ENCODE measurements at places on chromosomes 1 and 21.

DNA sequence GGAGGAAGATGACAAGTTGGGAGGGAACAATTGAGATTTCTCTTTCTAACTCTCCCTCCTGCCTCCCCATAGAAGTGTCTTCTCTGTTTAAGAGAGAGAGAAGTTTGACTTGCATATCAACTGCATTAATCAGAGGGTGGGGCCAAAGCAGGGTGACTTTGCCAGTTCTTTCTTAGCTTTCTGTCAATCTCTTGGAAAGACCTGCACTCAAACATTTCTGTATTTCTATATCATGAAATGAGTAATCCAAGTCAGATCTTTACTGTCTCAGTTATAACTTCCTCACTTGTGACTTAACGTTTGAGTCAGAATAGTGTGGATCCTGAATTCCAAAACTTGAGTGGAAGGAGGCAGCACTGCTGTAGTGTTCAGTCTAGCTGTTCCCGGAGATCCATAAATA lies 180.8 kb upstream of the KCNK2 start:
- no peak for DNase-seq

DNA sequence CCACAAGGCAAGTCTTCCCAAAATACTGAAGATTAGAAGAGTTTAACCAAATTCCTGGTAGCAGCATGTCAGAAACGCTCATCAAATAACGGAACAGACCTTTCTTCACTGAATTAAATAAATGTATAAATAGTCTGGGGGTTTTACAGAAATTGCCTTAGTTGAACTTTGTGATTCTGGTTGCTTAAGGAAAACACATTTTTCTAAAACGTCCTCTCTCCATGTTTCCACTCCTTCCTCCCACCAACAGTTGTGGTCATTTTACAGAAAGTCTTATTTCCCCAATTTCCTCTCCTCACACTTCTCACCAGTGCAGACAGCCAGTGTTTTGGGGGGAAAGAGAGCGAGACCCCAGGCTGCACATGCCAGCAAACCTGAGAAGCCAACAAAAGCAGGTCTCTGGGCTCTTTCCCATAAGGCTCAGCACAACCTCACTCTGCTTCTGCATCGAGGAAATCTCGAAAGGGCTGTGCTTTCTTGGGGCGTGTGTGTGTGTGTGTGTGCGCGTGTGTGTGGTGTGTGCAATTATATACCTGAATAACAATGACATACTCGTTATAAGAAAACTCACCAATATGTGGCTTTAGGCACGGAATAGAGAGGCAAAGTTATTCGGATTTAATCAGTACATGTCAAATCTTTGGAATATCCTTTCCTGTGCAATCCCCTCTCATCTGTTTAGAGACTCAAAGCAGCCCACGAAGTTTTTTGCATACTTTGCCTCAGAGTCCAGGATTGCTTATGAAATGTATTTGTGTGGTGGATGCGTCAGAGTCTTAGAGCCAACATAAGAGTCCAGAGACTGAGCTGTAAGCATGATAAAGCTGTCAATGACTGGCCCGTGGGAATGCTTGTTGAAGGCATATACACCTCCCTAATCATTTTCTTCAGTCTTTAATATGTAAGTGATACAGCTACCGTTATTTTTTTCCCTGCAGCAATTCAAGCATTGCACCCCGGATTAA lies 2.0 kb downstream of the KCNJ15 start:
- no peak for DNase-seq

DNA sequence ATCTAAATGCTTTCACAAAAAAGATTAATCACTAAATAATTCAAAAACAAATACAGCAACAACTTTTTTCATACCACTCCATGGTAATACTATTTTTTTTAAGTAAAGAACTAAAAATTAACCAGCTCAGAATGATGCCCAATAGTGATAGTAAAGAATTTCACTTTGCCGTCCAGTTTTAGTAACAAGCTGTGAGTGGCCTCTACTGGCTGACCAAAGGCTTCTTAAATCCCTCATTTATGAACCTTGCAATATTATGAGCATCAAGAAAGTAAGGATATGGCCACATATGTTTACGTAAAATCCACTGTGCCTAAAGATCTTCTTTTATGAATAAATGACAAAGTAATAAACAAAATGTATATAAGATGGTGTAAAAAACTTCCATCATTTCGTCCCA lies 108.6 kb downstream of the GPATCH2 start:
- DNase-seq = no peak

DNA sequence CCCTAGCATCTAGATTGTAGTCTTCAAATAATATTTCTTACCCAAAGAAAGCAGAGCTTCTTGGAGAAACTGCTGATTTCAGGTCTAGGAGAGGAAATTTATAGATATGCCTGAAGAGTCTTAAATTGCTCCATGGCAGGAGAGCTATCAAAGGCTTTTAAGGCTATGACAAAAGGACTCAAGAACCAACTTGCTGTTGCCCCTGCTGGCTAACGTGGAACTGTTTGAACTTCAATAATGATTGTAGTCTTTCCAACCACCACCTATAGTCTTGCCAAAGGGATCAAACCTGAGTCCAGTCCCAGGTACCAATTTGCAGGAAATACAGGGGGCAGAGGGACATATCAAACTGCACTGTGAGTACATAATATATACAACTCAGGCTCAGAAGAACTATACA lies 336.2 kb upstream of the ESRRG start:
- DNase-seq = no peak

GRCh38 chr21:37780991-37781983 lies 135.0 kb downstream of the KCNJ6 start:
- no peak for DNase-seq

- peak; percentile 19 for DNase-seq
Measured at GRCh38 chr1:185317886-185318310, 855 bp upstream of the IVNS1ABP start.

DNA sequence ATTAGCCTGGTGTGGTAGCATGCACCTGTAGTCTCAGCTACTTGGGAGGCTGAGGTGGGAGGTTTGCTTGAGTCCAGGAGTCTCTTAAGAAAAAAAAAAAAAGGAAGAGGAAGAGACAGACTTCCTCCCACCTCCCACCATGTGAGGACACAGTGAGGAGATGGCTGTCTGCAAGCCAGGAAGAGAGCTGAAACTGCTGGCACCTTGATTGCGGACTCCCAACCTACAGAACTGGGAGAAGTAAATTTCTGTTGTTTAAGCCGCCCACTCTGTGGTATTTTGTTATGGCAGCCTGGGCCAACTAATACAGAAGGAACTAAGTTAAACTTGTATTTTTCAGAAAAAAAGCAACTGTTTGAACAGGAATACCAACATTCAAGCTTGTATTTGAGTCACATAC lies 21.7 kb downstream of the DOP1B start:
- DNase-seq = no peak

DNA sequence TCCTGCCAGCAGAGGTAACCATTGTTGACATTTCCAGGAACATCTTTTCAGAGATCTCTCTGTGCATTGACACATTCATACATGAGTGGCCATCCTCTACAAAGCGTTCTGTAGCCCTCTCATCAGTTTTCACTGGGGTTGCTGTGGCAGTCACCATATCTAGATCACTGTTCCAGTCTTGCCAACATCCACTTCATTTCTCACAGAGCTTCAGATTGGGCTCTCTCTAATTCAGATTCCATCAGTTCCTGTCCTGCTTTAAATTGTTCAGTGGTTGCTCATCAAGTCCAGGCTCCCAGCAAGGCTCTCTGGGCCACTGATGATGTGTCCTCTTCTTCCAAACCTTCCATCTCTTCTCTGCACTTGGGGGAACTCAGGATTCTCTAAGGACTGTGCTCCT lies 173.7 kb downstream of the KCNJ6 start:
- no peak for DNase-seq

GRCh38 chr1:174239541-174239940 lies 80.2 kb downstream of the RABGAP1L start:
- no peak for DNase-seq

DNA sequence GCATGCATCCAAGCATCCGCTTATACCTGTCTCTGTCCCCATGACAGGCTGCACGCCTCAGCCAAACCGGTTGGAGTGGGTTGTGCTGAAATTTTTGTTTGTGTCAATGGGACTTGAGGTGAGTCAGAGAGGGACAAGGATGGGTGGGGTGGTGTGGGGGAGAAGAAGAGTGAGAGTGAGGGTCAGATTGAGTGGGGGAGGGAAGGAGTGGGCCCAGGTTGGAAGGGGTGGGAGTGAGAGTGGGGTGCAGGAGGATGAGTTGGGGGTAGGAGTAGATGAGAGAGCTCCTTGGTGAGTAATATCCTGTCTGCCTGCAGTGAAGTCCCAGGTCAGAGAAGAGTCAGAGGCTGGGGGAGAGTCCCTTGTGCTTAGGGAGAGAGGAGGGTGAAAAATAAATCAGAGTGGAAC lies 3.3 kb upstream of the NECTIN4 start:
- no peak for DNase-seq

- peak; percentile 36 for DNase-seq
Measured at GRCh38 chr1:145978854-145979745, 14.6 kb downstream of the POLR3GL start.

- no peak for DNase-seq
Measured at GRCh38 chr1:55192093-55192492, 23.1 kb downstream of the USP24 start.

DNA sequence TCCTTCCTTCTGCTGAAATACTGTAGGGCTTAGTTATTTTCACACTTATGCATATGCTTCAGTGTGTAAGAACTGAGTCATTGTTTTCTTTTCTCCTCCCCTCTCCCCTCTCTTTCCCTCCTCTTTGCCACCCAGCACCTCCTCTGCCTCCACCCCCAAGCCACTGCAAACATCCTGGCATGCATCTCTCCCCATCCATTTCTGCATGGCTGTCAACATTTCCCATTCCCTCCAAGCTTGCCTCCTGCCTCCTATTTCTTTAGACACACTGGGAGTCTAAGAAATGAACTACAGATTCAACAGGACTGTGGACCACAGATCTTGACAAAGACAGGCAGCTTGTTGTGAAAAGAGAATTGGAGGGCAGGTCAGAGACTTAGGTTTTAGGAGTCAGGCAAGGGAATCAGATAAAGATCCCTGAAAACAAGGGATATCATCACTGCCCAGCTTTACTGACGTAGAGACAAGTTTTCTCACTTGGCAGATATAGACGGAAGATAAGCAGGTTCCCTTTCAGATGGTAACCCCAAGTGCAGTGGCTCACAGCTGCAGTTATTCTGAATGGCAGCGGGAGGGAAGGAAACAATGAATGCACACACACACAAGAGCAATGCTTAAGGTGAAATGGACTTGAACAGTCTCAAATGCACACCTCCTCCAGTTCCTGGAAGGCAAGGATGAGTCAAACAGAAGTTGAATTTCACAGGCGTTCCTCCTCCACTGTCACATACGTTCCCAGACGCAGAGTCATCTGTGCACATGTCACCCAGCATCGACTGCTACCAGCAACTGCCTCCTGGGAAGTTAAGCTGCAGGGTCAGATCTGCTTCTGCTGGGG lies 56.1 kb downstream of the HIVEP3 start:
- no peak for DNase-seq

GRCh38 chr1:24849672-24850295 lies 80.3 kb downstream of the RUNX3 start:
- no peak for DNase-seq

- DNase-seq = no peak
Measured at GRCh38 chr21:28833182-28833581, 159.5 kb downstream of the LTN1 start.

GRCh38 chr1:110309767-110310166 lies 29.4 kb upstream of the RBM15 start:
- DNase-seq = no peak

- DNase-seq = no peak
Measured at GRCh38 chr1:59214248-59215208, 82.4 kb upstream of the FGGY start.

DNA sequence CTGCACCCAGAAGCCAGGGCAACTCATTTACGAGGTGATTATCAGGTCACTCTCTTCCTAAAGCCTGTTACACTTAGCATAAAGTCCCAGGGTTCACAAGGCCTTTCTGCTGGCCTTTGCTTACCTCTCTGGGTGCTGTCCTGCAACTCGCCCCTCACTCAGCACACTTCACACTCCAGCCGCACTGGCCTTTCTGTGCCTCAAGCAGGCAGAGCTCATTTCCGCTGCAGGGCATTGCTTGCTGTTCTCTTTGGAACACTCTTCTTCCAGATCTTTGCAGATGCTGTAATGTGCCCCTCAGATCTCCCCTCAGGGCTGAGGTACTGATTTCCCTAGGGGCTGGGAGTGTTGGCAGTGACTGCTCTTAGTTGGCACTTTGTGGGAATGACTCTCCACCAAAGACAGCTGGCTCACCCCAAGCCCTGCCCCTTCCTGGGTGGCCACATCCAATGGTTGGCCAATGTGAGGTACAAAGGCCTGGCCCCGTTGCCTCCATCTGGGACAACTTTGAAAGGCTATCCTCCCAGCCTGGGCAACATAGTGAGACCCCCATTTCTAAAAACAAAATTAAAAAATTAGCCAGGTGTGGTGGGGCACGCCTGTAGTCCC lies 50.8 kb upstream of the SSBP3 start:
- no peak for DNase-seq

DNA sequence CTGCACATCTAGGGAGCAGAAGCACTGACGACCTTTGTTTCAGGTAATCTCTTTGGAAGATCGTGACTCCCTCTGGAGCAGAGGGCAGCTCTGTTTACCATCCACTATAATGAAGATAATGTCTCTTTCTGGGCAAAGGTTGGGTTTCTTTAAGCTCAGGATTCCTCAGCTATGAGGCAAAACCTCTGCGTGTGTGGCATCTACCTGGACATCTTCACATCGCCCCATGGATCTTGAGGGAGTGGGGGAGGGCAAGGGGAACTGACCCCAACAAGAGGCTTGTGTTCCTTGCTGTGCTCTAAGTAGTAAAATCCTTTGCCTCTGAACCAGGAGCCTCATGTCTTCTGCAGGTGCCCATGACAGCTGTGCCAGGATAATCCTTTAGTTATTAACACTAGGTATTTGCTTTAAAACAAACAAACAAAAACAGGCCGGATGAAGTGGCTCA lies 19.6 kb downstream of the SPATA45 start:
- DNase-seq = no peak

DNA sequence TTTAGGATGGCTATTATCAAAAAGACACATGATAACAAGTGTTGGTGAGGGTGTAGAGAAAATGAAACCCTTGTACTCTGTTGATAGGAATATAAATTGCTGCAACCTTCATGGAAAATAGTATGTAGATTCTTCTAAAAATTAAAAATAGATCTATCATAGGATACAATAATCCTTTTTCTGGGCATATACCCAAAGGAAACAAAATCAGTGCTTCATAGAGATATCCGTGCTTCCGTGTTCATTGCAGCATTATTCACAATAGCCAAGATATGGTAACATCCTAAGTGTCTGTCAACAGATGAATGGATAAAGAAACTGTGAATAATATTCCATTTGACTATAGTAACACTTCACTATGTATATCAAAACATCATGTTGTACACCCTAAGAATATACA lies 106.7 kb downstream of the MIS18A start:
- DNase-seq = no peak
